ENCODE measurements at places on chromosomes 13 and 19. TPM values are rescaled to one million over a fixed set of nuclear protein-coding genes. Genes with fewer than 3 reads are reported as not detected.

- no peak for DNase-seq
These were observed 47.8 kb upstream of the DIAPH3 start for GRCh38 chr13:60211548-60211947.

- DNase-seq, result no peak
These were observed 15.5 kb downstream of the FRY start for GRCh38 chr13:32047088-32047487.

- no peak for DNase-seq
These were observed 119.4 kb upstream of the MIR17HG start for GRCh38 chr13:91228108-91228507.

DNA sequence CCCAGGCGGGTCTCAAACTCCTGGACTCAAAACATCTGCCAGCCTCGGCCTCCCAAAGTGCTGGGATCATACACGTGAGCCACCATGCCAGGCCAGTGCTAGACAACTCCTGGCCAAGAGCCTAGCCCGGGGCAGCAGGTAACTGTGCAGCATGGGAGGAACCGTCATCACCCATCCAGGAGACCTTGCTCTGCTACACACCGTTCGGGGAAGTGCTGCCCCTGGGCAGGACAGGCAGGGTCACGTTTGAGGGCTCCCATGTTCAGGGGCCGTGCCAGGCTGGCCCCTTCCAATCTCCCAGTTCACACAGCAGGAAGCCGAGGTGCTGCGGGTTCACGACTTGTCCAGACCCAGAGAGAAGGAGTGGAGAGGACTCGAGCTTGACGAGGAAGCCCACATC is 35.1 kb downstream of the NAXD start:
- no peak for DNase-seq

DNA sequence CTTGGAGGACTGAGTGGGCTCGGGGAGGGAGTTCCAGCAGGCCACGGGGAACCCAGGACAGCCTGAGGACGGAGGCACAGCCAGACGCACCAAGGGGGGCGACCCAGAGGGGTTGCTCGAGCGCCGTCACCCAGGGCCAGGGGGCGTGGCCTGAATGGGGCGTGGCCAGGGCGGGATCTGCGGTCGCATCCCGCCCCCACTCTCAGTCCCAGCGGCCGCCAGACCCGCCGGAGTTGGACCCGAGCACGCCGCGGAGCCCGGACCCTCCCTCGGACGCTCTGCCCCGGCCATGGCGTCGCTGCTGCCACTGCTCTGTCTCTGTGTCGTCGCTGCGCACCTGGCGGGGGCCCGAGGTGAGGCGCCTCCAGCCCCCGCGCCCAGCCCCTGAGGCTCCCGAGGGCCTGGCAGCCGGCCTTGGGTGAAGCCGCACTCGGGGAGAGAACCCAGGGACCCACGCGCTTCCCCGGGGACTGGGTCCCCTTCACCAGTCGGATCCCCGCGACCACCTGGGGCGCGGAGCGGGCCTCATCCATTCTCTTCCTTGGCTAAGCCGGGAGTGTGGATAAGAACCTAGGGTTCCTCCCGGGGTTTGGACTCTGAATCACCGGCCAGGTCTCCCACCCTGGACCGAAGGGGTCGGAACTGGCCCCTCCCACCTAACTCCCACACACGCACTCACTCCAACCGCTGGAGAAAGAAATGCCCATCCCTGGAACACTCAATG is at the start of gene CILP2:
TSS of gene CILP2 (plus strand) at position 205 of the 724 bp plus-strand sequence. CDS start at position 290, 85 bp downstream.
- DNase-seq, result peak; percentile 39

DNA sequence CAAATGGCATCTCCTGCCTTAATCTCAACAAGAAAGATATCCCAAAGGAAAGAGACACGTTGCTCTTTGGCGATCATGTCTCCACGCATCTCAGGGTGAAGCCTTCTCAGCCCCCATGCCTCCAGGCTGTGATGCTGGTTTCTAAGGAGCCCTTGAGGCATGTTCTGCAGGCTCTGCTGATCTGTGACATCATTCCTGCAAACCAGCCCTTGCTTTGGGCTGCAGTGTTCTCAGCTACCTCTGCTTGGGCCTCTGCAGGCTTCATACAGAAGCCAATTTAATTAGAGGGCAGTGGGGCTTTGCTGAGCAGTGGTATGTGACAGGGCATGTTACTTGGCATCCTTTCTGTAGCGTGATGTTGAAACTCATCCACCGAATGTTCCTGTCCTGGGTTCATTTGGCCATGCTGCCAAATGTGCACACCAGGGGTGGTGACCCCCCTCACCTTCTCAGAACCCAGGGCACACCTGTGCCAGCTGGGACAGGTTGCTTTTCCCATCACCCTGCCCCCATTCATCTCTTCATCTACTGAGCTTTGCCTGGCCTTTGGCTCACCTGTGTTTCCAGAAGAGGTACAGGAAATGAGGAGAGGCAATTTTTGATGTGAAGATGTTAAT is 230.9 kb downstream of the TEX29 start:
- DNase-seq, result no peak

Gene CNN1
- total RNA-seq, result not detected

Gene TJP3
- 13.0 TPM for total RNA-seq

Data from naive thymus-derived CD8-positive, alpha-beta T cell (primary cell).